ENCODE measurements at places on chromosomes 2 and 18.

DNA sequence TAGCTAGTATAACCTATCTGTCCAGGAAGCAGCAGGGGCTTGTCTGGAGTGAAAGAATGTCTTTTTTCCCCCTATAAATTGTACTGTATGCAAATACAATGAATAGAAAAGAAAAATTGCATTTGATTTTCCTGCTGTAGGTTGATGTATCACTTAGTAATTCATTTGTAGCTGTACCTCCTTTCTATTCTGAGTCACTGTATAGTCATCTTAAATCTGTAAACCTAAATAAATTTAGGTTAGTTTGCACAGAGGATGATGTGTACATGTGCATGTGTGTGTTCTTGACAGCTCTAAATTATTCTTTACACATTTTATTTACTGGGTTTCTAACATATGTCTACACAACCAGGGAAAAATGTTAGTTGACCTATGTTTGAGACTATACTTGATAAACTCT lies 478.7 kb upstream of the CNTNAP5 start:
- DNase-seq = no peak

- no peak for DNase-seq
Measured at GRCh38 chr2:239046822-239047221, 198.9 kb downstream of the TWIST2 start.

- DNase-seq = no peak
Measured at GRCh38 chr18:24265502-24266064, 126.7 kb downstream of the CABYR start.

DNA sequence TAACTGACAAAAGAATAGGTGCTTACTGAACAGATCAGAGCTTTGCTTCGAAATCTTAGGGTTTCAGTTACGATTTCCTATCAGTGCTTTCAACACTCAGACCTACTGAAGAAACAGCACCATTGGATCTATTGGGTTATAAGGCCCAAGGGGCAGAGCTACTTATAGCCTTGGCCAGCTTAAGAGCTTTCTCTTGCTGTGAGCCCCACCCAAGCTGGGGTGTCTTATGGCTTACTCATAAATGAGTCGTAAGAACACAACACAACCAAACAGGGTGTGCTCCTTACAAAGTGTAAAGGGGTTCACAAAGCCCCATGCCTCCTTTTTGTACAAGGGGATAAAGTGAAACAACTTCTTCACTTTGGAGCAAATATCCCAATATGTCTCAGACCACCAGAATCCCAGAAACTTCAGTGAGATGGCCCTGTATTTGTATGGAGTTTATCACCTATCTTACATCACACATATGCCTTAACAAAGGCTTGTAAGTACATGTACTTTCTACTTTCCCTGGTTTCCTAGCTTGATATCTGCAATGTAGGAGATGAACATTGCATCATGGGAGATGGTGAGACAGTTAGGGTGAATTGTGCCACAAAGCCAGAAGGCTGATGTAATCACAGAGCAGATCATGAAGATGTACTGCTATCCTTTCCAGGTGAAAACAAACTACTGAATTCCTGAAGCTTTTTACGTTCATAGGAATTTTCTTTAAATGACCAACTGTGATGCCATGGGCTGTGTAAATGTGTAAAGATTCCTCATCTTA lies 115.5 kb upstream of the GLI2 start:
- DNase-seq = no peak

GRCh38 chr2:9326975-9327374 lies 96.4 kb downstream of the ITGB1BP1 start:
- DNase-seq = no peak

DNA sequence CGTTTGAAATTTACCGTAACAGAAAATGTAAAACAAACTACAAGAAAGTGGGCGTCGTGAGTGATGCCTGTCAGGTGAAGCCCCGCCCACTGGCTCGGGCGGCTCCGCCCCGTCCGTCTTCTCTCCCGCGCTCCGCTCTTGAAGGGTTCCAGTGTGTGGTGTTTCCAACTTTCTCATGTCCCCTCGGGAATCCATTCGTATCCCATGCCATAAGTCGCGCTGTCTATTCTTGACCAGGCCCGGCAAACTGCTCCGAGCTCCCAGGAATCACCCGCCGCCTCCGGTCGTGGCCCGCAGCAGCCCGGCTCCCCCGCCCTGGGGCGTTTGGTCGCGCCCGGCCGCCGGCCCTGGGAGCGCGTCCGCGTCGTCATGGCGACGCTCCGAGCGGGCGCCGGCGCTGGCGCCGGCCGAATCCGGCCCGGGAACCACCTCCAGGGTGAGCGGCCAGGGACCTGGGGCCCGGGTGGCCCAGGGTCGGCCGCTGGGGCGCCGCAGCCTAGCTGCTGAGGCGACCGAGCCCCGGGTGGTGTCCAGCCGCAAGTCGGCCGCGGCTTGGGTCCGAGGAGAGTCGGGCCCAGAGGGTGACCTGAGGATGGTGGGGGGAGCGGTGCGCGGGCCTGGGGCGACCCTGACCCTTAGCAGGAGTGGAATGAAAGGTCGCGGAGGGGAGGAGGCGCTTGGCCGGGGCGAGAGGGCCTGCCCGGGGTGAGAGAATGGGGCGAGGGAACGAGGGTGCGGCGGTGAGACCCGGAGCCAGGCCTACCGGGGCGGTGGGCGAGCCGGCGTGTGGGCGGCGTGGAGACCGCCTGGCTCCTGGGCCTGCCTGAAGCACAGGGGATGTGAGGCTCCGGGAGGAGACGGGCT lies at the start of gene CFAP221:
CFAP221 (plus strand) TSS at position 375 of the 864 bp plus-strand sequence. CDS start 1,683 bp downstream, outside the sequence.
- peak; percentile 39 for DNase-seq

GRCh38 chr2:100628506-100628905 lies 65.7 kb downstream of the PDCL3 start:
- no peak for DNase-seq

DNA sequence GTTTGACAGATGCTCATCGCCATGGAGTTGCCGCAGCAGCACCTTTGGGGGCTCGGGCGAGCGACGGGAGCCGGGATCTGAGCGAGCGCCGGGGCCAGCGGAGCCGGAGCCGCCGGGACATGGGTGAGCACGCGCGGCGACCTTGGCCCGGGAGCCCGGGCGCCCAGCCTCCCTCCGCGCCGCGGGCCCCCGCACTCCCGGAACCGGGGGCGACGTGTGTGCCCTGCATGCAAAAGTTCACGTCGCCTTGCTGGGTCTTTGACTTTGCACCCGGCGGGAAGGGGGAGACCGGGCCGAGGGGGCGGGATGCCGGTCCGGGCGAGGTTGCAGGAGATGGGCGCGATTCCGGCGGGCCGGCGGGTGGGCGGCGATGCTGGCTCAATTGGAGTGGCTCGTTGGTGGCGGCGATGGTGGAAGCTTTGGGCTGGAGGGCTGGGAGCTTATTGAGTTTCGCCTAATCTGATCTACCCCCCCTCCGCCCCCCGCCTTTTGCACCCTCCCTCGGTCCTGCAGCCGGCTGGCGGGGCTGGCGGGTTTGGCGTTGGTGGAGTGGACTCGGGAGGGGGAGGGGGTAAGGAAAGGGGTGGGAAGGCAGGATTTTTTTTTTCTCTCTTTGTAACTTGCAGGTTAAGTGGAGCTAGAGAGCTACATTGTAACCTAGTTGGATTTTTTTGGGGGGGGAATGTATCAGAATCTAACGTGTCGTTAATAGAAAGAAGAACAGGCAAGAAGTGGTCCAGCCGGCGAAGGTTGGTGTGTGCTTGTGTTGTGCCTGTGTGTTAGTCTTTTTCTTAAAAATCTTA lies at the start of gene SETBP1:
SETBP1 (plus strand) TSS at position 616 of the 803 bp plus-strand sequence. CDS start 20,459 bp downstream, outside the sequence.
- DNase-seq = peak; percentile 22

- DNase-seq = no peak
Measured at GRCh38 chr18:41096504-41096903, 858.5 kb upstream of the PIK3C3 start.
